Aorta (tissue), 5 donors: ENCODE measurements at places on chromosomes 2 and 18. TPM values are rescaled to one million over a fixed set of nuclear protein-coding genes. Genes with fewer than 3 reads are reported as not detected.

GRCh38 chr2:200716386-200716785, 95.3 kb upstream of the BZW1 start:
- no peak overlapping the region for H3K27ac ChIP-seq
- no peak for DNase-seq
- no peak overlapping the region for H3K4me3 ChIP-seq

DNA sequence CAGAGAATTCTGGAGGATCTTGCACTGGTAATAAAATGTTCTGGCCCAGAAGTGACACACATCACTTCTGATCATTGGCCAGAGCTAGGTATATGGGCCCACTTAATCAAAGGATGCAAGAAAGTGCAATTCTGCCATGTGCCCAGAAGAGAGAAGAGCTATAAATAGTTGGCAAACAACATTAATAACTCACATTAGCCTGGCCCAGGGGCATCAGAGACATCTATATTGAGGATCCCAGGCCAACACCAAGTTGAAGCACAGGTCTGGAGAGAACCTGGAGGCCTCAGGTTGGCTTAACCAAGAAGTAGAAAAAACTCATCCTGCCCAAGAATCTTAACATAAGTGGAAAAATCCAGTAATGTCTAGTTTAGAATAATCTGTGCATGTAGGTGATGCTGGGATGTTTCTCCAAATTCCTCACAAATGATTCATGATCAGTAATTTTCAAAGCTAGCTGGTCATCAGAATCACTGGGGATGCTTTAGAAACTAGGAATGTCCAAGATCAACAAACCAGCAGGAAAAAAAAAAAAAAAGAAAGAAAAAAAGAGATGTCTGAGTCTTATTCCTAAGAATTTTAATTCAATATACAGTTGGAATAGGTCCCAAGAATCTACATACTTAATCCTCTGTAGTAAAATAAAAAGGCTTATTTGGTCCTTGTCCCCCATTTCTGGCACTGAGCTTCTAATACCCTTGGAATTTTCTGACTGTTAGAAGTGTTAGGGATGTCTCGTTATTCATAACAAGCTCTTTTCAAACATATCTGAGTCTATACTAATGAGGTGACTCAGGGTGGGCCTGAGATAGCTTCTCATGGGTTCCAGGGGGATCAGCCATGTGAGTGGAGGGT, 35.0 kb upstream of the EVA1A start:
- no peak for DNase-seq
- H3K4me3 ChIP-seq: no peak overlapping the region
- no peaks in the 10 kb centered on the region for H3K36me3 ChIP-seq
- no peak overlapping the region for H3K27ac ChIP-seq
- H3K4me1 ChIP-seq: no peaks in the 10 kb centered on the region

GRCh38 chr2:6755456-6755855, 110.3 kb downstream of the CMPK2 start:
- H3K4me3 ChIP-seq: no peak overlapping the region
- H3K27me3 ChIP-seq: no peaks in the 10 kb centered on the region
- no peaks in the 10 kb centered on the region for H3K36me3 ChIP-seq
- no peak for DNase-seq

DNA sequence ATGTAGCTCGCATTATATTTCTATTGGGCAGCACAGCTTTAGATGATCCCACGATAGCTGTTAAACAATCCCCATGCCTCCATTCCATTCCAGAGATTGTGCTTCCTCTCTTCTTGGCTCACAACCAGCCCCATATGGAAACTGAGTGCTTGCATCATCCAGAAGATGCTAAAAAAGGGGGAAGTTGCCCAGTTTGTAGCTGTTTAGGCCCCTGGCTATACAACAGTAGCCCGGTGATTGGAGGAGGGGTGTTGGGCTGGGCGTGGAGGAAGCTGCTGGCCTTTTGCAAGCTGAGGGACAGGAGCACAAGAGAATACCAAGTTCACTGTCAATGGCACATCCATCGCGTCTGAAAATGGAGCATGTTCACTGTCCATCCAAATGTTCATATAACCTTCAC, 360.2 kb downstream of the ALK start:
- no peak overlapping the region for H3K4me3 ChIP-seq
- H3K36me3 ChIP-seq: no peaks in the 10 kb centered on the region
- DNase-seq: no peak
- no peaks in the 10 kb centered on the region for H3K4me1 ChIP-seq
- no peak overlapping the region for H3K27ac ChIP-seq
- H3K27me3 ChIP-seq: no peaks in the 10 kb centered on the region

The FBXO48 gene
- 1.5 TPM for total RNA-seq

The FTCDNL1 gene
- 1.4 TPM for total RNA-seq

DNA sequence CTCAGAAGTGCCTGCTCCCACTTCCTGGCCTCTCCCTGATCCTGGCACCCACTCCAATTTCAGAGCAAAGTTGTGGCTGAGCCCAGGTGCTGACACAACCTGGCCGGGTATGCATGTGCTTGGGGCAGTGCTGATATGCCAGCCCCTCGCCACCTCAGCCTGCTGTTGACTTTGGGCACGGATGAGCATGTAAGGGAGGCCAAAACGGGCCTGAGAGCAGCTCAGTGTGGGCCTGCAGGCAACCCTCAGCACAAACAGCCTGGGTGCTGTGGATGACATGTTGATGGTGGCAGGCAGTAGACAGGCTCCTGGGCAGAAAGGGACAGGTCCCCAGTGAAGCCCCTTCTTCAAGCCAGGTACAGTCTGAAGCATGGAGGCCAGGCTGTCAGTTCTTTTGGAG, 553.6 kb upstream of the FSIP2 start:
- H3K27ac ChIP-seq: no peak overlapping the region
- no peak for DNase-seq
- no peak overlapping the region for H3K4me3 ChIP-seq
- H3K36me3 ChIP-seq: no peaks in the 10 kb centered on the region
- no peaks in the 10 kb centered on the region for H3K4me1 ChIP-seq

DNA sequence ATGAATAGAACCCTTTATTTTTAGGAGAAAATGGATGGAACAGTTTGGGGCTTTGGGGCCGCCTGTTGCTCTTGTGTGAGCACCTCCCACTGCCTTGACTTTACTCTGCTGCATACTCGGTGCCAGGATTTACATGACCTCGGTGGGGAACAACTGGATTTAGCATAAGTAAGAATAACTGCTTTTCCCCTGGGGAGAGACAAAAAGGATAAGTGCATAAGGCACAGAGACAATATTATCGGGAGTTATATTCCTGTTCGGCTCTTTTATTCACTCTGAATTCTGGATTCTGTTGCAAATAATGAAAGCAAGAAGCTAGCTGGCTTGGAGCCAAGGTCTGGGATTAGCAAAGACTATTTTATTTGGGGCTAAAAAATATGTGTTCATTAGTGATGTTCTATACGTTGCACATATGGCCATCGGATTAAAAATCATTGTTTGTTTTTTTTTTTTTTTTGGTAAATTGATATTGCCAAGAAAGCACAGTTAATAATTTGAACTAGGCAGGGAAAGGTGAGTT, 69.8 kb downstream of the CYBRD1 start:
- no peak overlapping the region for H3K27ac ChIP-seq
- H3K4me1 ChIP-seq: no peaks in the 10 kb centered on the region
- H3K36me3 ChIP-seq: no peaks in the 10 kb centered on the region

The FIGN gene
- total RNA-seq: 12.7 TPM

The BOLL gene
- not detected for total RNA-seq

The IRS1 gene
- total RNA-seq: 16.6 TPM

DNA sequence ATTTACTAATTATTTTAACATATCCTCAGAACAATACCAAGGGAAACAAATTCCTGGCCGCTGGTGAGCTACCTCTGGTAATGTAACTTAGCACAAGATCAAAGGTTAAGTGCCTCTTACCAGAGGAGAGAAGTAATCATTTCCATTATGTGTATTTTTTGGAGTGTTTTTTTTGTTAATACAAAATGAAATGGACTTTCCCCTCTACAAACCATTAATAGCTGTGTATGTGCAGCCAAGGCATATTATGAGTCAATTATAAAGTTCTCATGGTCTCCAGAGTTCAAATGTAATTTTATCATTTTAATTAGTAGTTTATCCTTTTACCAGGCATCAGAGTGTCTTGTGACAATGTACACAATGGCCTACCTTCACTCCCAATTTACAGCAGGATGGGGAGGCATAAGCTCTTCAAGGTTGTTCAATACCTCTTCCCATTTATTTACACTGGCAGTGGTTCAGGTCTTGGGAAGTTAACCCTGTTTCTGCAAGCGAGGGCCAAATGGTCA, 242.2 kb downstream of the TGIF1 start:
- H3K27ac ChIP-seq: no peak overlapping the region
- H3K36me3 ChIP-seq: no peaks in the 10 kb centered on the region
- no peak for DNase-seq
- no peaks in the 10 kb centered on the region for H3K27me3 ChIP-seq
- H3K4me1 ChIP-seq: peaks cover 2% of the 10 kb centered on the region
- H3K4me3 ChIP-seq: no peak overlapping the region

DNA sequence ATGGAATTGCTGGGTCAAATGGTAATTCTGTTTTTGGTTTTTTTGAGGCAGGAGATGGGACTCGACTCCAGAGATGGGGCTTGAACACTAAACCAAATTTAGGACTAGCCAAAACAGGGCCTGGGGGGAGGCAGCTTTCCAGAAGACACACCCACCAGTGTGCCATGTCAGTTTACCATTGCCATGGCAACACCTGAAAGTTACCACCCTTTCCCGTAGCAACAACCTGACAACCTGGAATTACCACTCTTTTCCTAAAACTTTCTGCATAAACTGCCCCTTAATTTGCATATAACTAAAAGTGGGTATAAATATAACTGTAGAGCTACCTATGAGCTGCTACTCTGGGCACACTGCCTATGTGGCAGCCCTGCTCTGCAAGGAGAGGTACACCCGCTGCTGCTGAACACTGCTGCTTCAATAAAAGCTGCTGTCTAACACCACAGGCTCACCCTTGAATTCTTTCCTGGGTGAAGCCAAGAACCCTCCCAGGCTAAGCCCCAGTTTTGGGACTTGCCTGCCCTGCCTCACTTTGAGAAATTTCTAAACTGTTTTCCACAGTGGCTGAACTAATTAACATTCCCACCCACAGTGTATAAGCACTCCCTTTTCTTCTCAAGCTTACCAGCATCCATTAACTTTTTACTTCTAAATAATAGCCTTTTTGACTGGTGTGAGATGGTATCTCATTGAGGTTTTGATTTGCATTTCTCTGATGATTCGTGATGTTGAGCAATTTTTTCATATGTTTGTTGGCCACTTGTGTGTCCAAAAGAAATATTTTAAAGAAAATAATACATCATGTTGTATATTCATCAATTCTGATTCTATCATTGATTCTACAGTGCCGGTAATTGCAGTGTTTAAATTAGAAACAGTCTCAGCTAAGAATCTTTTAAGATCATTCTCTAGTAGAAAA, 10.6 kb downstream of the CDK15 start:
- H3K27ac ChIP-seq: no peak overlapping the region
- no peaks in the 10 kb centered on the region for H3K27me3 ChIP-seq
- H3K4me3 ChIP-seq: no peak overlapping the region
- H3K4me1 ChIP-seq: peaks cover 3% of the 10 kb centered on the region
- no peaks in the 10 kb centered on the region for H3K36me3 ChIP-seq
- DNase-seq: no peak

GRCh38 chr2:46996300-46996843, 80.8 kb upstream of the MCFD2 start:
- no peak overlapping the region for H3K4me3 ChIP-seq
- no peaks in the 10 kb centered on the region for H3K27me3 ChIP-seq
- H3K4me1 ChIP-seq: no peaks in the 10 kb centered on the region
- DNase-seq: no peak

DNA sequence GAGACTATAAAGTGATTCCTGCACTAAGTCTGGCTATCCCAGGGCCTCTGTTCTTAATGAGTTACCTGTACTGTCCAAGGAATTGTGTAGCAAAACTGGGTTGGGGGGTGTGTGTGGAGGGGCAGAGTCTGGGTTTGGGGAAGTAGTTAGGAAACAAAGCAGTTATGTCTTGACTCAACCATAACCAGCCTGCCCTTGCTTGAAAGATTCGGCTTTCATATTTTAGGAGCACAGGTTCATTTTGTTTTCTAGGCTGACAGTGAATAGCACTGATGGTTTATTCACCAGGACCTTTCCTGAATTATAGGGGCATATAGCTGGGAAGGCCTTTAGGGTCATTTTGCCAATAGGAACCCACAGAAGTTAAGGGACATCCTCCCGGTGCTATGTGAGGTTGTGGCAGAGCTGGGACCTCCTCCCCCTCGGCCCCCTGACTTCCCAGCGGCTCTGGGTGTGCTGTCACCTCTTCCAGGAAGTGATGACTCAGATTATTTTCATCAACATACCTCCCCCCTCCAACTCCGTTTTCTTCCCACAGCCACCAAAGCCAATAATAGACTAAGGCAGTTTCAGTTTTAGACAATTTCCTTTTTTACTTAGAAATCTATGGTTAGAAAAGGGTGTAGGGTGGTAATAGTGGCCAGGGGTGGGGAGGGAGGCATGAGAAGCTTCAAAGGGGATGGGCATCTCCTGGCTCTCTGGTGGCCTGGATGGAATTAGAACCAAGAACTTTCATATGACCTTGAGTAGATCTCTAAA, 44.8 kb downstream of the SETBP1 start:
- no peak overlapping the region for H3K4me3 ChIP-seq
- no peaks in the 10 kb centered on the region for H3K36me3 ChIP-seq
- no peaks in the 10 kb centered on the region for H3K27me3 ChIP-seq
- peak; percentile 73 for DNase-seq
- peaks cover 6% of the 10 kb centered on the region for H3K4me1 ChIP-seq

DNA sequence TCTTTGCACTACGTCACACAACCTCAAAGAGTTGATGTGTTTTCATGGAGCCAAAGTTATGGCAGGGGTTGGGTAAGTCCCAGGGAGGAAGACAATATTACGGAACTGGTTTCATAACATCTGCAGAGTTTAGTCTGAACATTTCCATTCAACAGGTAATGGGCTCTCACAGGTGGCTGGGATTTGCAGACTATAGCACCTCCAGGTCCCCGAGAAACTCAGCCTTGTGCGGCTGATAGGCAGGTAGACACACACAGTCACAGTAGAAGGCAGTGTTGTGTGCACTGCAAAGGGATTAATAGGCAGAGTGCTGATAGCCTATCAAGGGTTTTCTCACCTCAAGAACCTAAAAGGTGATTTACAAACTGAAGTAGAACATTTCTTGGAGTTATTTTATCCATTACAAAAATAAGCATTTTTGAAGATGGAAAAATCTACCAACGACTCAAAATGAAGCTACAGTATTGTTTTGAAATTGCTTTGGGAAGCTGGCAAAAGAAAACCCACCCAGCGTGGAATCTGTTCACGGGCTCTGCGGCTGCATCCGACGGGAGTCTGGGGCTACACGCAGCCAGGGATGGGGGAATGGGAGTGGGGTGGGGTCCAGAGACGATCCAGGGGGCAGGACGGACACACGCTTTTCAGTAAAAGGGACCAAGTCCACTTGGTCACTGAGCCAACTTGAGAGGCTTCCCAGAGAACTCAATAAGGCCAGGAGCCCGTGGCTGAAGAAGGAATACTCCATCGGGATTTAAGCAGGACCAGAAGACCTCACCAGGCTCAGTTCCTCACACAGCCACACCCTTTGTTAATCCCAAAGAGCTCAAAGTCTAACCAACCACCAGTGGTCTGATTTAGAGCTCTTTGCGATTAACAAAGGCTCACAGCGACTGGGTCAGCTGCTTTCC, 82.9 kb downstream of the CHRNA1 start:
- H3K4me3 ChIP-seq: peak overlapping the region; percentile 86
- no peaks in the 10 kb centered on the region for H3K4me1 ChIP-seq
- H3K27me3 ChIP-seq: no peaks in the 10 kb centered on the region
- peak overlapping the region; percentile 81 for H3K27ac ChIP-seq
- no peak for DNase-seq
- H3K36me3 ChIP-seq: peaks cover 2% of the 10 kb centered on the region
